A549 treated with AZD2906 at 1 μM for 4 hours (cell line): ENCODE measurements at places on chromosomes 11 and 22. TPM values are rescaled to one million over a fixed set of nuclear protein-coding genes. Genes with fewer than 3 reads are reported as not detected.

Gene PRRG4
- 1.8 to 2.3 TPM (median 2.0 TPM) in 5 replicates for total RNA-seq

Gene BBOX1
- not detected in 5 replicates for total RNA-seq

Gene ARVCF
- 2.0 to 3.1 TPM (median 2.6 TPM) in 5 replicates for total RNA-seq

Gene BIRC3
- total RNA-seq, result 51.8 to 64.2 TPM (median 56.2 TPM) in 5 replicates
